Stimulated activated naive CD8-positive, alpha-beta T cell treated with anti-CD3 and anti-CD28 coated beads, Interleukin-15, amount 100 ng/mL, for 72 hours (primary cell): ENCODE measurements at places on chromosomes 5 and 9.

- no peak for DNase-seq
Measured at GRCh38 chr5:167392240-167392639, 899.2 kb upstream of the WWC1 start.

DNA sequence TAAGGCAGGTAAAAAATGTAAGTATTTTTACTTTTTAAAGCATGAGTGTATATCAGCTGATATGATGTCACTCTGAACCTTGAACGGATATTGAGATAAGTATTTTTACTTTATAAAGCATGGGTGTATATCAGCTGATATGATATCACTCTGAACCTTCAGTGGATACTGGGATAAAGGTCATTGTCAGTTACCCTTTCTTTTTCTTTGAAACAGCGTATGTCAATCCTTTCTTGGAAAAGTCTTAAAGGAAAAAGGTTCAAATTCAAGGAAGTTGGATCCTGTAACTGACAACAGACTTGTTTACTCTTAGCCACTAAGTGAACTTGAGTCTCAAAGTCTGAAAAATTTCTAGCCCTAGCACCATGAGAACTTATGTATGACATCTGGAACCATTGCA, 61.7 kb upstream of the IFNK start:
- no peak for DNase-seq

- DNase-seq: no peak
Measured at GRCh38 chr9:31637861-31638260, 746.6 kb upstream of the ACO1 start.

DNA sequence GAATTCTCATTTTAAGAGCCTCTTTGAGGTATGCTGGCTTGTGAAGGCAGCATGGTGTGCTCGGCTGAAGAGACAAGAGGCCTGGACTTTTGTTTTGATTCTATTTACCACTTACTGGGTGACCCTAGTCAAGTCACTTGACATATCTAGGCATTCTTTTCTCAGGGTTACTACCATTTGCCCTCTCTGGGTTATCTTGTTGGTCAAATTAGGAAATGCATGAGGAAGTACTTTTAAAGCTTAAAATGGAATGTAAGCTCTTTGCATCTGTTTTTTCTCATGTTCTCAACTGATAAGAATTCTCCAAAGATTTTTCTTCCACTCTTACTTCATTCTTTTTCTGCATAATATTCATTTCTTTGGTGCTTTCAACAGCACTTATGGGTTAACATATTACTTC, 173.1 kb downstream of the PLK2 start:
- DNase-seq: no peak

- DNase-seq: no peak
Measured at GRCh38 chr9:35996358-35996970, 38.5 kb upstream of the OR2S2 start.

DNA sequence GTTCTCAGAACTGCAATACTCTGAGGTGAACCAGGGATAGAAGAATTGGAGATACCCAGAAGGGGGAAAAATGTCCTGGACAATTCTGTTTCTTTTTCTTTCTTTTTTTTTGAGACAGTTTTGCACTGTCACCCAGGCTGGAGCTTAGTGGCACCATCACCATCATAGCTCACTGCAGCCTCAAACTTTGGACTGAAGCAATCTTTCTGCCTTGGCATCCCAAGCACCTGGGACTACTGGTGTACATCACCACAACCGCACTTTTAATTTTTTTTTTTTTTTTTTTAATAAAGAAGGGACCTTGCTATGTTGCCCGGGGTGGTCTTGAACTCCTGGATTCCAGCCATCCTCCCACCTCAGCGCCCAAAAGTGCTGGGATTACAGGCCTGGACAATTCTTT, 1.9 kb downstream of the EMB start:
- DNase-seq: no peak

DNA sequence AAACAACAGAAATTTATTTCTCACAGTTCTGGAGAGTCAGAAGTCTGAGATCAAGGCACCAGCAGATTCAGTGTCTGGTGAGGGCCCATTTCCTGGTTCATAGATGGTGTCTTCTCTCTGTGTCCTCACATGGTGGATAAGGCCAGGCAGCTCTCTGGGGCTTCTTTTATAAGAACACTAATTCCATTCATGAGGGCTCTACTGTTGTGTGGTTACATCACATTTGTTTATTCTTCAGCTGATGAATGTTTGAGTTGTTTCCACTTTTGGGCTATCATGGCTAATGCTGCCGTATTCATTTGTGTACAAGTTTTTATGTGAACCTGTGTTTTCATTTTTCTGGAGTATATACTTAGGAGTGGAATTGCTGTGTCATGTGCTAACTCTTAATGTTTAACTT, 35.2 kb downstream of the DDX4 start:
- DNase-seq: no peak

DNA sequence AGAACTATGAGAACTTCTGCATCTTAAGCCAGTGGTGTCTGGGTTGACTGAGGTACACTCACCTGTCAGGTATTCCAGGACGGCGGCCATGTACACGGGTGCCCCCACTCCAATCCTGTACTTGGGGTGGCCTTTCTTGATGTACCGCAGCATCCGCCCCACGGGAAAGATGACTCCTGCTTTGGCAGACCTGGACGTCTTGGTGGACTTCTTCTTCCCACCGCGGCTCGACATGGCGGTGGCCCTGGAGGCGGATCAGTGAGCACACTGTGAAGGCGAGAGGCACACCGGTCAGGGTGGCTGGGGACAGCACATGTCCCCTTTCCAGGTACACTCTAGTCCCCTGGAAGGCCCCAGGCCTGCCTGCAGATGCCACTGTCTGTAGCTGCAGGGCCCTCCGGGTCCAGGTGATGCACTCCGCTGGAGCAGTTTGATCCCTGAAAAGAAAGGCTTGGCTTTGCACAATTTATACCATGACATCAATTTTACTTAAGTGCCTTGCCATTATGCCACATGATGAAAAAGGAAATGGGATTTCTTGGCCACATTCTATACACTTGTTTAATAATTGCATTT, 10.1 kb downstream of the MACROH2A1 start:
- DNase-seq: no peak

- no peak for DNase-seq
Measured at GRCh38 chr9:35311891-35312639, 150.3 kb downstream of the UNC13B start.

GRCh38 chr9:36154331-36154952, 14.7 kb upstream of the CCIN start:
- no peak for DNase-seq

GRCh38 chr5:179766726-179767455, 26.9 kb upstream of the LTC4S start:
- no peak for DNase-seq
